ENCODE measurements at places on chromosomes 3 and 15.

- DNase-seq = peak; percentile 22
These were observed 429 bp downstream of the PARP9 start for GRCh38 chr3:122563717-122564025.

DNA sequence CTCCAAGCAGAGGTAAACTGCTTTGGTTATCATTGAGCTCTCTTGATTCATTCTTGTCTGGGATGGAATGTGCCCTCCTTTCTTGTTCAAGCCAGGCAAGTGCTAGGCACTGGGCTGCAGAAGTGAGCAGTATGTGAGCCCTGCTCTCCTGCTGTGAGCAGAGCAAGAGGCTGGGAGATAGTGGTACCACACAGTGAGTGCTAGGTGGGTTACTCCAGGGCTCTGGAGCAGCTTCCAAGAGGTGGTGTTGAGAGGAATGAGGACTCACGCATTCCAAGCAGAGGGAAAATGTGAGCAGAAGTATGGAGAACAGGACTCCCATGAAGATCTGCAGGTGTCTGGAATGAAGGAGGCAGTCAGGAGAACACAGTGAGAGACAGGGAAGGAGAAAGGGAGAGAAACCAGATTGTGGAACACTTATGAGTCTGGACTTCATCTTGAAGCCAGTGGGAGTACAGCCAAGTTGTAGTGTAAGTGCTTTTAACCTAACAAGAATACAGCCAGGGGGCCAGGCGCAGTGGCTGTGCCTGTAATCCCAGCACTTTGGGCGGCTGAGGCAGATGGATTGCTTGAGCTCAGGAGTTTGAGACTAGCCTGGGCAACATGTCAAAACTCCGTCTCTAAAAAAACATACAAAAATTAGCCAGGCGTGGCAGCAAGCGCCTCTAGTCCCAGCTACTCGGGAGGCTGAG, 199.9 kb upstream of the CTDSPL start:
- no peak for DNase-seq

GRCh38 chr3:51942603-51943450, 664 bp downstream of the PARP3 start:
- peak; percentile 78 for DNase-seq

DNA sequence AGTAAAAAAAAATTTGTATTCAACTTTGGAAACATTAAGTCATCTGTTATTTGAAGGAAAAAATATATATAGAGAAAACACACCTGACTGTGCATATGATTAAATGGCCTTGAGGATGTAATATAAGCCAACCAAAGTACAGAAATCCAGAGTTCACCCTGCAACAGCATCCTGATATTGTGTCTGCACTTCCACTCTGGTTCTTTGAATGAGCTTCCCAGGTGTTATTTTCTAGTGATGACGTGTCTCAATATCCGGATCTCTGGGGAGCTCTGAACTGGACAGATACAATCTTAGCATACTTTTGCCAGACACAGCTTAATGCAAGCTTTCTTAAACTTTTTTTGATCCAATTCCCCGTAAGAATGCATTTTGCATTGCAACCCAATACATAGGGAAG, 19.5 kb upstream of the PIK3CB start:
- no peak for DNase-seq

DNA sequence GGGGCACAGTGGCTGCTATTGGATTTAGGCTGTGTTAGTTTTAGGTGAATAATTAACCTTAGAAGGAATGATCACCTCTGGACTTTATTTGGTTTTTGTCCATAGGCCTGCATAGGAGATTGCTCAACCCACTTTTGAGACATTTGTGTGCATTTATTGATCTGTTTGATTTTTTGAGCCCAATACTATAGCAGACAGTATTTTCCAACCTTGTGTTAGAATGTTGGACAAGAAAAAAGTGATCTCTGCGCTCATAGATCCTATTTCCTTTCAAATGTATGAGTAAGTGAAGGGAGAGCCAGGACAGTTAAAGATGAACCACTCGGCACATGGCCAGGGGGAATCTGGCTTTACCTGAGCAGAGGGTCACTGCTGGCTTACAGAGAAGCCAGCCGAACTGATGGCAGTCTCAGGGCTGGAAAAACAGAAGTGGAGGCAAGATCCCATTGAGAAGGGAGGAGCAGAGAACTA, 8.8 kb upstream of the TOPBP1 start:
- DNase-seq = no peak

DNA sequence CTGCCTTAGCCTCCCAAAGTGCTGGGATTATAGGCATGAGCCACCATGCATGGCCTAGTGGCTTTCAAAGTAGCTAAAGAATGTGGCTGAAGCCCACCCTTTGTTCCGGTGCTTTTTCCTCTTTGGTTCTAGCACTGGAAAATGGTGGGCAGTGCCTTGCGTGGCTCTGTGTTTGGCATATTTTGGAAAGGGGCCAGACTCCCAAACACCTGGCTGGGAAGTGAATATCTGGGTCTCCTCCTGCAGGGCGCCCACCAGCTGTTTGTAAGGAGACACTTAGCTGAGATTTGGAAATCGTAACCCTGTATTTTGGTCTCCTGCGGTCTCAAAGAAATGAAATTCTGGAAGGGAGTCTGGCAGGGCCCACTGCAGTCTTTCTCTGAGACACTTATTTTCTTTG, 336.4 kb downstream of the IL20RB start:
- DNase-seq = no peak

DNA sequence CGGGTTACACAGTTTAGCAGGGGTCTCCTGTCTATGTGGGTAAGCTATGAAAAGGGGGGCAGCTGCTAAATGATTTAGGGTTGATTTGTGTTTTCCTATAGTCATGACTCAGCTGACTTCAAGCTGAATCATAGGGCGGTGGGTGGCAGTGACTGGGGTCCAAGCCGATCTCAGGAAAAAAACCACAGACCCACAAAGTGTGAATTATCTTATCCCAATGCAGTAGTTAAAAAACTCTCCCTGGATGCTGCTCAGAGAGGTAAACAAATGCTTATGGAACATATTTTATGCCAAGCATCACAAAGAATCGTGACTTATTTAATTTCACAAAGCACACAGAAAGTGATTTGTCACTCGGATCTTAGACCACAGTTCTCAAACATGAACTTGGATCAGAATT, 18.4 kb upstream of the TOPAZ1 start:
- DNase-seq = no peak

- no peak for DNase-seq
These were observed 20.3 kb upstream of the PLSCR4 start for GRCh38 chr3:146271180-146271579.

DNA sequence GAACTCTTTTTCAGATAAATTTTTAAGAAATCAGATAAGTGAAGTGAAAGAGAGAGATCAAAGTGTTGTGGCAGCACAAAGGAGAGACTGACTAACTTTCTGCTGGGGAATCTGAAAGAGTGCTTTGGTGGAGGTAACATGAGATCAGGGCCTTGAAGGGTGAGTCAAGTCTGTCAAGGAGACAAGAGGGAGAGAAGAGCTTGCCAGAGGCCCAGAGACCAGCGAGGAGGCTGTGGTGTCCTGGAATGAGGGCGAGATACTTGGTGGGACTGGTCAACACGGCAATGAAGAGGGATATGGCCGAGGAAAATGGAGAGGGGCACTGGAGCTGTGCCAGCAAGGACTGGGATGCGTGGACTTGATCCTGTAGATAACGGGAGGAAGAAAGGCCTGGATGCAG, 4.6 kb downstream of the TADA3 start:
- DNase-seq = peak; percentile 58

GRCh38 chr3:50246517-50246954, 10.5 kb downstream of the GNAI2 start:
- peak; percentile 92 for DNase-seq

DNA sequence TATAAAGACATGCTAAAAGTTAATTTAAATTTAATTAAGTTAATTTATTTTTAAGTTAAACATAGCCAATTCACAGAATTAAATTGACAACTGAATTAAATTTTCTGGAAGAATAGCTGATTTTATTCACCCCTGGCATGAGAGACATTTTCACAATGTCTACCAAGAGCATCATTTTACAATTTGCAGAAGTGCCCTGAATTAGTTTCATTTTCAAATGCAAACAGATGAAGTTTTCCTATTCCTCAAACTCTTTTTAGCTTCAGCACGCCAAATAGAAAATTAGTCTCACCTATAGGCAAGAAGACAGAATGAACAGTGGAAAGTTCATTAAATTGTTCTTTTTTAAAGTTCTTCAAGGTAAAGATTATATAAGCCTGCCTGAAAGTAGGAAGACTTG, 259.3 kb downstream of the ZBBX start:
- no peak for DNase-seq

GRCh38 chr3:139252719-139253118, 91.1 kb upstream of the MRPS22 start:
- DNase-seq = no peak

DNA sequence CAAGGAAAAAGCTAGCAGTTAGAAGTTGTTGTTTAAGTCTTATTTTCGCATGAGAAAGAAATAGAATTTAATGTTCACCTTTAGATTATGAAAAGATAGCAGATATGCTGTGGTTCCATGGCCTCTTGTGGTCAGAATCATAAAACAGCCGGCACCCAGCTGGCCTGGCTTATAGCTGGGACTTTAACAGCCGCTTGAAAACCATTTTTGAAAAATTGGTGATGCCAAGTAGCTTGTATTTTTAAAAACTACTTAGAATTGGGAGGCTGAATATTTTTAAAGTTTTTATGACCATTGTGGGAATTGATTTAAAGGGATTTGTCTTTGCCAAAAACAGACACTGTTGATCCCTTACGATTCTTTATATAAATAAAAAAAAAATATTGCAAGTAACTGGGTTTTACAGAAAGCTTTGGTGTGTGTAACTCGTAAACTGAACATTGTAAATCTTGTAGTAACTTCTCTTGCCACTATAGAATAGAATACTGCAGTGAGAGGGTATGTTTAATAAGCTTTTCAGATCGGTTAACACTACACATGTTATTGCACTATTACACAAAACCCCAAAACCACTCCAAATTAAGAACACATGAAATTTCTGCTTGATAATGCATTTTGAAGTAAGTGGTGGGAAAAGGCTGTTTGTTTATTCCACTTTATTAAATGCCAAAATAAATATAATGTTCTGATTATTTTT, 6.6 kb downstream of the ARRDC4 start:
- no peak for DNase-seq

GRCh38 chr3:49359623-49360022, 1.5 kb upstream of the GPX1 start:
- DNase-seq = no peak

GRCh38 chr15:85333132-85333831, 47.1 kb upstream of the AKAP13 start:
- DNase-seq = no peak

GRCh38 chr3:174538151-174538550, 321.0 kb upstream of the NAALADL2 start:
- DNase-seq = no peak

DNA sequence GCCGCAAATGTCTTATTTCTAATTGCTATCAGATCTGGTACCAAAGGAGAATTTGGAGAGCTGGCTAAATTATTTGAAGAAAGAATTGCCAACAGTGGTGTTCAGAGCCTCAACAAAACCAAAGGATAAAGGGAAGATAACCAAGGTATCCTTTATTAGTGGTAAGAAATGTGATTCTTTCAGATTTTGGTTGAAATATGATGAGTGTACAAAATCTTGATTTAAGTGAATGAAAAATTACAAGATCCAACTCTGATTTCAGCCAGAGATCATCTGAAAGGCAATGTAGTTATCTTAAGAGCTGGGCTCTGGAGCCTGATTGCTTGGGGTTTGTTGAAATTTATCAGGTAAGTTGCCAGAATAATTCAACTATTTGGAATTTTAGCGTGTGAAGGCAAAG, 4.7 kb downstream of the GNL3 start:
- DNase-seq = no peak

DNA sequence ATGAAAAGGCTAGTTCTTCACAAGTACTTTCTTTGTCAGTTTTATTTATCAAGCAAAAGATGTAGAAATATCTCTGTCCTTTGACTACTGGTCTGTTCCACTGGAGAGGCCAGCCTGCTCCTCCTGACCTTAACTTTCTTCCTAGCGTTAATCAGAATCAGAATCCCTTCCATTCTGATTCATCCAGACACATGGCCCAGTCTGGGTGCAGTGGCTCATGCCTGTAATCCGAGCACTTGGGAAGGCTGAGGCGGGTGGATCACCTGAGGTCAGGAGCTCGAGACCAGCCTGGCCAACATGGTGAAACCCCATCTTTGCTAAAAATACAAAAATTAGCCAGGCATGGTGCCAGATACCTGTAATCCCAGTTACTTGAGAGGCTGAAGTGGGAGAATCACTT, 32.0 kb upstream of the MANF start:
- DNase-seq = no peak

GRCh38 chr15:25403771-25404170, 35.1 kb downstream of the UBE3A start:
- no peak for DNase-seq

GRCh38 chr3:143010024-143010423, 8.7 kb downstream of the U2SURP start:
- DNase-seq = no peak

GRCh38 chr3:128067489-128067888, 15.3 kb downstream of the SEC61A1 start:
- DNase-seq = no peak

Measured in activated CD4-positive, alpha-beta T cell treated with anti-CD3 and anti-CD28 coated beads for 48 hours (primary cell).